ENCODE measurements at places on chromosomes 3 and 15. TPM values are rescaled to one million over a fixed set of nuclear protein-coding genes. Genes with fewer than 3 reads are reported as not detected.

GRCh38 chr3:184568924-184569829 lies 7.6 kb downstream of the EPHB3 start:
- H3K27ac ChIP-seq: no peak overlapping the region
- peak; percentile 86 for DNase-seq
- peaks cover 15% of the 10 kb centered on the region for H3K4me1 ChIP-seq
- peak overlapping the region; percentile 59 for H3K4me3 ChIP-seq

The CCDC39 gene
- total RNA-seq: not detected

DNA sequence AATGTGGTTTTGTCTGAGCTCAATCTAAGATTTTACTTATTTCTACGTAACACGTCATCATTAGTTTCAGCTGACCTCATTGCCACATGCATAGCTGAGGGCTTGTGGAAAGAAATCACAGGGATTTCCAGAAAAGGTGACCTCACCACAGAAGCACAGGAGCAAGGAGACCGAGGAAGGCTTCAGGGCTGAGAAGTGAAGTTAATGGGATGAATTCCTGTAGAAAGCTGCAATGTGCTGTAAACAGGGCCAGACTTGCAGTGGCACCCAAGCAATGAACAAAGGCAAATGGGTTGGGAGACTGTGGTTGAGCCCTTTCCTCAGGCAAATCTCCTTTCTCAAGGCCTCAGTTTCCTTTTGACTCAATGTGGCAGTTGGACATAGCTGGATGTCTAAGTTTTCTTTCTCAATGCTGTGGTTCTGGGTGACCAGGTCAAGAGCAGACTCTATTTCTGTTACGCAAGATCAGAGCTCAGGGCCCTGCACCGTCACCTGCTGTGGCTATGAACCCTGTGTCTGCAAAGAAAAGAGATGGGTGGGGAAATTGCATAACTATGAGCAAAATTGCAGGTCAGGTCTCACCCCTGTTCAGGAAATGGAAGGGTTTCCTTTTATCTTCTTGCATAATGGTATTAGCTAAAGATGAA lies 252.2 kb upstream of the TBL1XR1 start:
- H3K4me3 ChIP-seq: no peak overlapping the region
- no peak overlapping the region for H3K27ac ChIP-seq
- DNase-seq: no peak
- H3K27me3 ChIP-seq: no peaks in the 10 kb centered on the region

GRCh38 chr3:100277255-100277800 lies 16.5 kb downstream of the TBC1D23 start:
- no peak overlapping the region for H3K27ac ChIP-seq
- DNase-seq: no peak
- H3K4me3 ChIP-seq: no peak overlapping the region
- H3K27me3 ChIP-seq: no peaks in the 10 kb centered on the region

The GP5 gene
- not detected for total RNA-seq
